Brain (organoid and tissue), 16 donors: ENCODE measurements at places on chromosomes 12 and 14. TPM values are rescaled to one million over a fixed set of nuclear protein-coding genes. Genes with fewer than 3 reads are reported as not detected.

Gene SSPN
- polyA plus RNA-seq, result 2.2 TPM

Gene SIRT4
- 2.0 TPM for polyA plus RNA-seq

Gene SIX4
- 4.9 TPM for polyA plus RNA-seq

Gene WNT1
- polyA plus RNA-seq, result not detected

Gene CCNB1IP1
- 131 TPM for polyA plus RNA-seq

Gene FAM181A
- 2.3 TPM for polyA plus RNA-seq

Gene AMIGO2
- polyA plus RNA-seq, result 0.61 TPM

Gene CHFR
- polyA plus RNA-seq, result 11.6 TPM
